Lung (tissue), 17 donors: ENCODE measurements at places on chromosomes 6 and 20. TPM values are rescaled to one million over a fixed set of nuclear protein-coding genes. Genes with fewer than 3 reads are reported as not detected.

The POM121L2 gene
- total RNA-seq = not detected

The SPATA2 gene
- total RNA-seq = 8.0 TPM

The PRIM2 gene
- 21.8 TPM for total RNA-seq

DNA sequence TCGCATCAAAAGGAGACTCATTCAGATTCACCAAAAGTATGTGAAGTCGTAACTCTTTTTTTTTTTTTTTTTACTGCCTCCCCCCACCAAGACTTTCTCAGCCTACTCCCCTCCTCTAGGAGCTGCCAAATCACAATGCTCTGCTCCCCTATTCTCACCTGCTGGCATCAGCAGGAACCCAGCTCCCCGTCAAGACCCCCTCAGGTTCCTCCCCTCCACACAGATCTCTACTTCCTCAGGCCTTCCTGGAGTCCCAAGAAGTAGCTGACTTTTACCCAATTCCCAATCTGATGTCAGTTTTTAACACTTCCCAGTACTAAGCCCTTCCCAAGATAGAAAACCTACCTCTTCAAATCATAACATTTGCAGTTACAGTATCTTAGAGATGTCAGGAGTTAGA, 39.3 kb downstream of the ARHGAP18 start:
- H3K4me3 ChIP-seq = no peak overlapping the region
- no peaks in the 10 kb centered on the region for H3K36me3 ChIP-seq
- H3K27me3 ChIP-seq = no peaks in the 10 kb centered on the region
- no peak for DNase-seq
- H3K4me1 ChIP-seq = peaks cover 3% of the 10 kb centered on the region

GRCh38 chr20:1892119-1892385, 3.2 kb upstream of the SIRPA start:
- no peak overlapping the region for H3K4me3 ChIP-seq
- no peak overlapping the region for H3K27ac ChIP-seq
- peaks cover 11% of the 10 kb centered on the region for H3K4me1 ChIP-seq
- DNase-seq = no peak
- no peaks in the 10 kb centered on the region for H3K27me3 ChIP-seq

DNA sequence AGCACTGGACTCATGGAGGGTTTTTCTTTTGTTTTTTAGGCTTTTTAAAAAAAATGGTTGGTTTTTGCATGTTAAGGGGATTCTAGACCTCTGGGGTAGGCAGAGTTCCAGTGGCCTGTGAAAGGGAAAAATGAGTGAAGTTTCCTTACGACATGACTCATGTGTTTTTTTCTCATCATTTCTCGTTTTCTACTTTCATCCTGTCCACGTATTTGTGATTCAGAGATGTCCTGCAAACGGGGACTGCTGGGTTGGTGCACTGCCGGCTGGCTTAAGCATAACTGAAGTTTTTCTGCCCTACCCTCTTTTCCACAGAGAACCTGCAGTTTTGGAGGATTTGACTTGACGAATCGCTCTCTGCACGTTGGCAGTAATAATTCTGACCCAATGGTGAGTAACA, 182.3 kb downstream of the SASH1 start:
- no peaks in the 10 kb centered on the region for H3K27me3 ChIP-seq
- no peak overlapping the region for H3K4me3 ChIP-seq
- peaks cover 32% of the 10 kb centered on the region for H3K36me3 ChIP-seq
- H3K27ac ChIP-seq = peak overlapping the region; percentile 63

The BHLHE23 gene
- not detected for total RNA-seq

The PDE7B gene
- total RNA-seq = 3.7 TPM

The NT5E gene
- 13.5 TPM for total RNA-seq

GRCh38 chr6:95882371-95882770, 133.4 kb upstream of the FUT9 start:
- no peaks in the 10 kb centered on the region for H3K36me3 ChIP-seq
- H3K27me3 ChIP-seq = no peaks in the 10 kb centered on the region
- DNase-seq = no peak
- no peak overlapping the region for H3K4me3 ChIP-seq
- no peaks in the 10 kb centered on the region for H3K4me1 ChIP-seq

The FILIP1 gene
- 16.5 TPM for total RNA-seq

- H3K36me3 ChIP-seq = no peaks in the 10 kb centered on the region
- no peak overlapping the region for H3K4me3 ChIP-seq
- no peak overlapping the region for H3K27ac ChIP-seq
- no peak for DNase-seq
- H3K27me3 ChIP-seq = no peaks in the 10 kb centered on the region
Observed at GRCh38 chr20:20338133-20338730, 29.7 kb upstream of the INSM1 start.
